ENCODE measurements at places on chromosomes 7 and 10.

- DNase-seq, result peak; percentile 83
These were observed 589 bp downstream of the LDB1 start for GRCh38 chr10:102119417-102120141.

- no peak for DNase-seq
These were observed 11.4 kb downstream of the BCAP29 start for GRCh38 chr7:107591421-107591820.

DNA sequence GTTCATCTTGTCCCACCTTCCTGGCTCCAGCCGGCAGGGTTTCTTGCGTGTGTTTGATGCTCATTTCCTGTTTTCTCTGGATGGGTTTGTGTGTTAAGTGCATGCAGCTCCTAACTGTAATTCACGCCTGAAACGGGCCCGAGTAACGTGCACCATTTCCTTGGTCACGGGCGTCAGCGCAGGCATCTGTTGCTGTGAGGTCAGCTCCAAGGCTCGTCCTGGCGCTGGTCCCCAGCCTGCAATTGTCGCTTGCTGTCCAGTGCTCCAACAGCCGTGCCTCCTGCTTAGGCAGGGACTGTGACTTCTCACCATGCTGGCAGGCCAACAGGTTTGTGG lies 201.1 kb downstream of the GLRX3 start:
- no peak for DNase-seq

GRCh38 chr10:62019013-62019684 lies 117.7 kb downstream of the ARID5B start:
- no peak for DNase-seq

DNA sequence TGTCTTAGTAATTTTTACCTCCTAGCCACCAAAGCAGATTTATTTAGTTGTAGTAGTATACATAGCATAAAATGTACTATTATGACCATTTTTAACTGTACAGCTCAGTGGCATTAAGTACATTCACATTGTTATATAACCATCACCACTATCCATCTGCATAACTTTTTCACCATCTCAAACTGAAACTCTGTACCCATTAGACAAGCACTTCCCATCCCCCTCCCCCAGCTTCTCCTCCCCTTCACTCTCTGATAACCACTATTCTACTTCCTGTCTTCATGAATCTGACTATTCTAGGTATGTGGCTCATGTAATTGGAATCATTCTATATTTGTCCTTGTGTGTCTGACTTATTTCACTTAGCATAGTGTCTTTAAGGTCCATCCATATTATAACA lies 71.9 kb downstream of the MRPL32 start:
- DNase-seq, result no peak

DNA sequence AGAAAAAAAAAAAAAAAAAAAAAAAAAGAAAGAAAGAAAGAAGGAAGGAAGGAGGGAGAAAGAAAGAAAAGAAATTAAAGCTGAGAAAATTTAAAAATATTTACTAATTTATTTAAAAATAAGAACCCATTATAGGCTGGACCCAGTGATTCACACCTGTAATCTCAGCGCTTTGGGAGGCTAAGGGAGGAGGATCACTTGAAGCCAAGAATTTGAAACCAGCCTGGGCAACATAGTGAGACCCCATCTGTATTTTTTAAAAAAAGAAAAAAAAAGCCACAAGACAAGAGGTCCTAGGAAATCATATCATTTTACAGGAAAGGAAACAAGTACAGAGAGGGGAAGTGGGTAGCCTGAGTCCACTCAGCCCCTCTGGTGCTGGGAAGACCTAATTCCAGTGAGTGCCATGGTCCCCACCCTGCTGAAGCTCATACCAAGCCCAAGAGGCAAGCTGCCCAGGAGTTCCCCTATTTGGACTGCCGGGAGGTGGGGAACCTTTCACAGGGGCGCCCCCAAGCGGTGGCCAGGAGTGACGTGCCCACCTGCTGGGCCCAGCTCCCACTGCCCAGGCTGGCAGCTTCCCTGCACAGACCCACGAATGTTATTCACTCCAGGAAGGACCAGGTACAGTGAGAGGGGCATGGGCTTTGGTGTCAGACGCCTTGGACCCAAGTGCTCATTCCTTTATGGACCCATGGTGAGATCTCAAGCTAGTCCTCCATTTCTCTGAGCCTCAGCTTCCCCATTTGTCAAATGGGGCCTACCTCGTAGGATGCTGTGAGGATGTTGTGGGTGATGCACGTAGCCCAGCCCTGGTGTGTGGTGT lies 133.6 kb downstream of the ZMIZ1 start:
- DNase-seq, result peak; percentile 62

- DNase-seq, result no peak
These were observed 618.3 kb upstream of the AUTS2 start for GRCh38 chr7:68980011-68980410.

DNA sequence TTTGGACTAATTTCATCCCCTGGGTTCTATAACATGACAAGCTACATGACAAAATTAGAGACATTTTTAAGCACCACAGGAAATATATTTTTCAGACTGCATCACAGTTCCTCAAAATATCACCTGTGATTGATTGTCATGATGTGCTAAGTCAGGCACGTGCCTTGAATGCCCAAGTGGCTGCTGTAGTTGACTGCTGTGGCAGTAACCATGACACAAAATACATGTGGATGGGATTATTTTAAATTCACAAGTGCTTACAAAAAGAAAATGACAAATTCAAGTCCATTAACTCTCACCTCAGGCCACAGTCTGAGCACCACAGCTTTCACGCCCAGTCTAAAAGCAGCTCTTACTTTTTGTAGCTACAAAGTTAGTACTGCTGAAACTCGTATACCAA lies 45.5 kb downstream of the TNPO3 start:
- DNase-seq, result no peak

All from activated CD8-positive, alpha-beta memory T cell treated with anti-CD3 and anti-CD28 coated beads for 24 hours (primary cell).